Glomerular endothelial cell (primary cell): ENCODE measurements at places on chromosomes 11 and 22. TPM values are rescaled to one million over a fixed set of nuclear protein-coding genes. Genes with fewer than 3 reads are reported as not detected.

The MB gene
- not detected in 2 replicates for total RNA-seq

The ADM gene
- total RNA-seq = 87.0 and 170 TPM in 2 replicates

The ZP1 gene
- not detected in 2 replicates for total RNA-seq

The BTBD18 gene
- total RNA-seq = not detected in 2 replicates

The CBX7 gene
- 2.0 and 14.5 TPM in 2 replicates for total RNA-seq

The TMEM9B gene
- total RNA-seq = 40.3 and 44.5 TPM in 2 replicates

The JAML gene
- not detected in 2 replicates for total RNA-seq

The ANKK1 gene
- total RNA-seq = 0.12 TPM in 1 of 2 replicates, not detected in the other

The C11orf58 gene
- total RNA-seq = 130 and 144 TPM in 2 replicates

The MCAM gene
- total RNA-seq = 5,782 and 6,347 TPM in 2 replicates

The OVCH2 gene
- total RNA-seq = not detected in 2 replicates

The F2 gene
- 0.19 TPM in 1 of 2 replicates, not detected in the other for total RNA-seq

The APOA5 gene
- not detected in 2 replicates for total RNA-seq

The MMP3 gene
- total RNA-seq = not detected in 2 replicates

The CLNS1A gene
- 82.1 and 114 TPM in 2 replicates for total RNA-seq

The INSC gene
- total RNA-seq = 0.18 TPM in 1 of 2 replicates, not detected in the other

The ELF5 gene
- not detected in 2 replicates for total RNA-seq

The CARD18 gene
- total RNA-seq = not detected in 2 replicates

The GRM5 gene
- total RNA-seq = 0.05 and 0.47 TPM in 2 replicates

The RIMBP3B gene
- total RNA-seq = 0.06 TPM in 1 of 2 replicates, not detected in the other
